ENCODE measurements at places on chromosomes 1 and 21. TPM values are rescaled to one million over a fixed set of nuclear protein-coding genes. Genes with fewer than 3 reads are reported as not detected.

The SPRR1A gene
- total RNA-seq, result not detected

The TRIM63 gene
- not detected for total RNA-seq

The KIF21B gene
- 143 TPM for total RNA-seq

The SYT6 gene
- not detected for total RNA-seq

The LORICRIN gene
- total RNA-seq, result not detected

The UBASH3A gene
- 77.8 TPM for total RNA-seq

The RGS16 gene
- total RNA-seq, result 1.4 TPM

DNA sequence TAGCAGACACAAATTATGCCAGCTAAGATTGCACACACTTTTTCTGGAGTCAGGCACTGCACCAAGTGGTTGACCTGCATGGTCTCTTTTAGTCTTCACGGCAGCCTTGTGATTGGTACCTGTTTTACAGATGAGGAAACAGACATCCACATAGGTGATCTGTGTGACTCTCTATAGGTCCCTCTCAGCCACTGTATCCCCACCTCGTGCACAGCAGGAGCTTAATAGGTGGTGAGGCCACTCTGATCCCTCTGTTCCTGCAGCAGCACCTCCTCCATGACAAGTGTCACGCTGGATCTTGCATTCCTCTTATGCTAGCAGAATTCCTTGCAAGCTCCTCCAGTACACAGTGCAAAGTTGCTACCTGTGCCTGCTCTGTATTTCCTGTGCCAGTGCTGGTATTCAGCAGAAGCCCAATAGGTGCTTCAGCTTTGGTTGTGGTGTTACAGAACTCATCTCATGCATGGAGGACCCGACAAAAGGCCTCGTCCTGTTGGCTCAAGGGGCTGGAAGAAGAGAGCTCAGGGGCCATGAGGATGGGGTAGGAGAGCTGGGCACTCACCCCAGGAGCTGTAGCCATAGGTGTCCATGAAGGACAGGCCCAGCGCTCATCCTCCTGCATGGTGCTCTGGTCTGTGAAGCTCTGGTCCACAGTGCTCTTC is 546.7 kb downstream of the PTPRU start:
- H3K36me3 ChIP-seq, result no peaks in the 10 kb centered on the region
- H3K27me3 ChIP-seq, result peaks cover 6% of the 10 kb centered on the region
- peaks cover under 1% of the 10 kb centered on the region for H3K4me1 ChIP-seq

- H3K4me1 ChIP-seq, result peaks cover 16% of the 10 kb centered on the region
- H3K36me3 ChIP-seq, result no peaks in the 10 kb centered on the region
- no peak for DNase-seq
- H3K4me3 ChIP-seq, result peak overlapping the region; percentile 65
Measured at GRCh38 chr1:21935393-21935804, 1.7 kb downstream of the HSPG2 start.

DNA sequence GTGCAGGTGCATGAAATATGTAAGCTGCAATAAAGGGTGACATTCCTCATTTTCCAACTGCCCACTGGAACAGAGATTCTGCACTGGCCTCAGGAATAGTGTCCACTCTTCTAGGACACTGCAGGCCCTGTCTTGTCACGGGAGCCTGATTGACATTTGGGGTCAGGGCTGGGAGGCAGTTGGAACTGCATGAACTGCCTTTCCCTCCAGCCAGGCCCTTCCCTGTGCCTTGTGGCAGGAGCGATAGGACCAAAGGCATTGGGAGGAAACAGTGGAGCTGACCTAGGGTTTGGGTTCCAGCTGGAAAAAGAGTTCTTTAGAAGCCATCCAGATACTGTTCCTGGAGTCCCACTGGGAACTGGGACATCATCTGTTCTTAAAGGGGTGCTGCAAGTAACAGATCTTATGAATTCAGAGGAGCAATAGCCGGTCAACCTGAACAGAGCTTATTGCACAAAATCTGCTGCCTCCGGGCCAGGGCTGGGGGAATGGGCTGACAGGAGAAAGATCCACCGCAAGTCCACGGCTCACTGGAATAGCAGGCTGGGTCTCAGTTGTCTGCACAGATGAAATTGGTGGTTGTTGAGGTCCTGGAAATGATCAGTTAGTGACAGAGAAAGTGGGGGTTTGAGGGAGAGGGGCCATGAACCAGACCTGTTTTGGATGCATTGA is 451.7 kb downstream of the CAMTA1 start:
- H3K36me3 ChIP-seq, result no peaks in the 10 kb centered on the region
- H3K4me3 ChIP-seq, result no peak overlapping the region
- no peak for DNase-seq
- H3K27me3 ChIP-seq, result peaks cover 25% of the 10 kb centered on the region
- H3K27ac ChIP-seq, result no peak overlapping the region

DNA sequence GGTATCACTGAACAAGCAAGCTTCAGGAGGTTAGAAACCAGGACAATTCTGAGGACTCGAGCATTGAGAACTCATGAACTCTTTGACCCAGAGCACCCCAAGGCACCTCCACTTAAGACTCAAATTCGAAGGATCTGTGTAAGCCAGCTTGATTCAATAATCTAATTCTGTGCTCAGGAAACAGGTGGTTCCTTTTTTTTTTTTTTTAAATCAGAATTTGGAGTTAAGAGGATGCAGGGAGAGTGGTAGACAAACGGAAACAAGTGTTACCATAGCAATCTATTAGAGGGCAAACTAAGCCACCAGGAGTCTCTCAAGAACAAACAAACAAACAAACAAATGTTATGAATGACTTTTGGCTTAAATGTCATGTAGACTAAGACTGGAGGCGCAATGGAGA is 53.8 kb upstream of the DPH5 start:
- DNase-seq, result no peak
- H3K27me3 ChIP-seq, result no peaks in the 10 kb centered on the region
- H3K36me3 ChIP-seq, result peaks cover 65% of the 10 kb centered on the region
- H3K4me3 ChIP-seq, result no peak overlapping the region
- H3K4me1 ChIP-seq, result peaks cover 28% of the 10 kb centered on the region

DNA sequence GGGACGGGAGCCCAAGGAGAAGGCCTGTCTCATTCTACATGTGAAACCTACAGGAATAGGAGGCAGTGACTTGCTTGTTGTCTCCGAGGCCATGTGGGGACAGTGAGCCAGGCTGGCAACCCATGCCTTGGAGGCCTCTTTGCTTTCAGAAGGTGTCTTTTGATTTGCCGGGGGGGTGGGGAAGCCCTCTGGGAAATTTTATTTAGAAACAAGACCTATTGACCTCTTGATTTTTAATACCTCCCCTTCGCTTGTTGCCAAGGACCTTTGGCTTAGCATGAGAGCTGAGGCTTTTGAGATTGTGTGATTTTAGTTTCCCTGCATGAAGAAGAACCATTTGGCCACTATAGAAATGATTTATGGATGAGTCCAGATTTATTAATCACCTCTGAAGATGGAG is 4.1 kb downstream of the ARMH1 start:
- H3K4me1 ChIP-seq, result peaks cover 7% of the 10 kb centered on the region
- H3K27ac ChIP-seq, result no peak overlapping the region
- no peaks in the 10 kb centered on the region for H3K36me3 ChIP-seq
- DNase-seq, result no peak

DNA sequence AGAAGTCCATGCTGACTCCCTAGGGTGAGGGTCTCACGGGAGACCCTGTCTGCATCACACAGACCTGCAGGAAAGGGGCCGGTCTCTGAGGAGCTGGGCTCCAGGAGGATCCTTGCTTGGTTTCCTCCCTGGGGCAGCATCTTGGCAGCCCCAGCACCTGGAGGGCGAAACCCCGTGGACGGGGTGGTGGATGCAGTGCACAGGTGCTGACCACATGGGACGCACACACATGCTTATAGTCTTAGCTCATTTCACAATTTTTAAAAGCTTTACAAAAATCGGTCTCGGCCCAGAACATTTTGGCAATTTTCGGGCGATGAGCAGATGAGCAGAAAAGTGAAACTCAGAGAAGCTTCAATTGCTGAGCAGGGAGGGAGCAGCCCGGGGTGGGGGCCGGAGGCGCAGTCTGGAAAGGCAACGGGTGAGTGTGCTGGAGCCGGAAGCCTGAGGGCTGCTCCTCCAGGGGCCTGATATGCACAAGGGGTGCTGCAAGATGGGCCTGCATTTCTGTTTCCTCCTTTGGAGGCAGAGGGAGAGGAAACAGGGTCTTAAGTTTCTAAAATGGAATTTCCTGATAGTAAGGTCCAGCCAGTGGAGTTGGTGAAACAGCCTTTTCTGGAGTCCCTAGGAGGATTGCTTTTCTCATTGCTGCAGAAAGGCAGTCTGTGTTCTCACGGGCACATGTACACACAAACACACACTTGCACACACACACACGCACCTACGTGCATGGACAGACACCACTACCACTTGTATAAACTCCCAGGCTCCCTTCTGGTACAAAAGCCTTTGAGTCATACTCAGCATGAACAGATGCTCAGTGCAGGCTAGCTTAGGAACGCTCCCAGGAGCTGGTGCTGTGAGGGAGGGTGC is 60.6 kb downstream of the SCCPDH start:
- peaks cover 9% of the 10 kb centered on the region for H3K27me3 ChIP-seq
- peak overlapping the region; percentile 71 for H3K4me3 ChIP-seq
- H3K36me3 ChIP-seq, result peaks cover 1% of the 10 kb centered on the region
- H3K27ac ChIP-seq, result peak overlapping the region; percentile 61
- peaks cover 13% of the 10 kb centered on the region for H3K4me1 ChIP-seq

DNA sequence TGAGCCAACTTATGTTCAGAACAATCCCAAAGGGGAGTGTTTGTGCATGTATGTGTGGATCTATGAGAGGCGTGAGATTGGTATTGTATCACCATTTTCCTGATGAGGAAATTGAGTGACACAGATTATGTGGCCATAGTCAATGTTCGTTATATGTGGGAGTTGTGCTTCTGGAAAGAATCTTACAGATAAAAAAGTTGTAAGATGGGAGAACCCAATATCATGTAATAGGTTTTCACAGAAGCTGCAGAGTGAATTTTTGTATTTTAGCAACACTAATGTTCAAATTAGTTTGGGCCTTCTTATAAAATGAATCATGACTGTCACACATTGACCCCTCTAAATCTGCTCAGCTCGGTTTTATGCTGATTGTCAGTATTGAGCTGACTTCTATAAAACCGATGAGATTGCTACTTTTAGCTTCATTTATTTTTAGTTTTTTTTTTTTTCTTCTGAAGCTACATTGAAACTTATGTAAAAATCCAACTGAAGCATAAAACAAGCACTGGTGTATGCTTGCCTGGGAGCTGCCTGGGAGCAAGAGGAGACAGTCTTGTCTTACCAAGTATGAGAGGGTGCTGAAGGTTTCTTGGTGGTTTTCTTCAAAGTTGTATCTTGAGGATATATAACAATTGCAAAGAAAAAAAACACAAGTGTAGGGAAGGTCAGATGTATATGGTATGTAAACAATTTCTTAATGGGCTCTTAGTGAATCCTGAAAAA is 4.1 kb downstream of the RWDD3 start:
- no peak overlapping the region for H3K27ac ChIP-seq
- no peak overlapping the region for H3K4me3 ChIP-seq
- no peaks in the 10 kb centered on the region for H3K27me3 ChIP-seq
- peaks cover 21% of the 10 kb centered on the region for H3K4me1 ChIP-seq
- no peak for DNase-seq

- peaks cover 1% of the 10 kb centered on the region for H3K36me3 ChIP-seq
- H3K27me3 ChIP-seq, result peaks cover 1% of the 10 kb centered on the region
- H3K4me1 ChIP-seq, result peaks cover 15% of the 10 kb centered on the region
- H3K27ac ChIP-seq, result no peak overlapping the region
- H3K4me3 ChIP-seq, result no peak overlapping the region
Measured at GRCh38 chr1:51231120-51231519, 5.0 kb upstream of the RNF11 start.

- no peaks in the 10 kb centered on the region for H3K36me3 ChIP-seq
- no peak overlapping the region for H3K27ac ChIP-seq
- DNase-seq, result no peak
Measured at GRCh38 chr1:208604295-208604694, 360.1 kb upstream of the PLXNA2 start.

GRCh38 chr21:36630485-36631206 is 68.3 kb upstream of the SIM2 start:
- no peaks in the 10 kb centered on the region for H3K4me1 ChIP-seq
- H3K27ac ChIP-seq, result no peak overlapping the region
- H3K4me3 ChIP-seq, result no peak overlapping the region
- peak; percentile 63 for DNase-seq
- H3K36me3 ChIP-seq, result no peaks in the 10 kb centered on the region

- no peaks in the 10 kb centered on the region for H3K27me3 ChIP-seq
- H3K27ac ChIP-seq, result no peak overlapping the region
- peaks cover 2% of the 10 kb centered on the region for H3K36me3 ChIP-seq
Measured at GRCh38 chr1:116345843-116346242, 27.2 kb upstream of the ATP1A1 start.

Measured in activated naive CD8-positive, alpha-beta T cell treated with anti-CD3 and anti-CD28 coated beads, Interleukin-2, amount 10 ng/mL, durations not matched to agents 7 days and 5 days (primary cell).